ENCODE measurements at places on chromosomes 7 and 10.

DNA sequence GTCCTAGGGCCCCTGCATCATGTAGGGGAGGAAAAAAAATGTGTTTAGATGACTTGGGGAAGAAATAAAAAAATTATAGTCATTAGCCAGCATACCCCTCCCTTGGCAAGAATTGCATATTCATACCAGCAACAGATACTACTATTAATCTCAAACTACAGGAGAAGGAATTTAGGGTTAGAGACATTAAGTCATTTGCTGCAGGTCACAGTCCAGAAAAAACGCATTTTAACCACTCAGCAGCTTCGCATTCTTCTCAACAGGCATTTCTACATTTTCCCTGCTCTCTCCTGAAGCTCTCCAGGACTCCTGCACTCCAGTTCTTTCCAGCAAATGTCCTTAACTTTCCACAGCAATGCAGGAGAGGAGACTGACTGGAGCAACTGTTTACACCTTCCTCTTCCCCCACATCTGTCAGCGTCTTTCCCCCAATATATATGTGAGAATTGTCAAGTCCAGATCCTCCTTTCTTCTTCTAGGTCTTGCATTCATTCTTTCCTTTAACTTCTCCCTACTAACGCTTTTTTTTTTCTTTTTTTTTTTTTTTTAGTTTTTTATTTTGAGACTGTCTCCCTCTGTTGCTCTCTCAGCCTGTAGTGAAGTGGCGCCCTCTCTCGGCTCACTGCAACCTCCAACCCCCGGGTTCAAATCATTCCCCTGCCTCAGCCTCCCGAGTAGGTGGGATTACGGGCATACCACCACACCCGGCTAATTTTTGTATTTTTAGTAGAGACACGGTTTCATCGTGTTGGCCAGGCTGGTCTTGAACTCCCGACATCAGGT is 35.6 kb downstream of the PRPS1L1 start:
- no peak for DNase-seq

- DNase-seq, result no peak
Measured at GRCh38 chr10:33483816-33484190, 149.3 kb upstream of the NRP1 start.

DNA sequence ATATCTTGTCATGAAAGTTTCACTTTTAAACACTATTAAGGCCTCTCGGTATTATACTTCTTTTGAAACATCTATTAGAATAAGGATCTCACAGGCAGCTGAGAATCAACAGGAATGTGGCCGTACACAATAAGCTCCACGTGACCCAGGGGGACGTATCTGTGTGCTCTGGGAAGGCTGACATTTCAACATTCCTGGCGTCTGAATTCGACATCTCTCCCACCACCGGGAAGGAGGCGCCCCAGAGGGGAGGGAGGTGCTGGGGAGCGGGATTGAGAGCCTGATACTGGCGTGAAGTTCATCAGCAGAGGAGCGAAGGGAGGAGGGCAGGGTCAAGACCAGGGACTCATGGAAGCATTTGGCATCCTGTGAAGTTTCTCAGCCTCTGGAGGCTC is 401.3 kb downstream of the DNAJB6 start:
- no peak for DNase-seq

- no peak for DNase-seq
Measured at GRCh38 chr10:55024713-55025112, 223.7 kb upstream of the PCDH15 start.

GRCh38 chr7:71254751-71255150 is 122.8 kb downstream of the GALNT17 start:
- DNase-seq, result no peak

- peak; percentile 71 for DNase-seq
Measured at GRCh38 chr7:1758028-1758858, 88.2 kb downstream of the ELFN1 start.
